ENCODE measurements at places on chromosomes 2 and 18. TPM values are rescaled to one million over a fixed set of nuclear protein-coding genes. Genes with fewer than 3 reads are reported as not detected.

GRCh38 chr2:24493713-24494112, 2.7 kb downstream of the NCOA1 start:
- no peak for DNase-seq

DNA sequence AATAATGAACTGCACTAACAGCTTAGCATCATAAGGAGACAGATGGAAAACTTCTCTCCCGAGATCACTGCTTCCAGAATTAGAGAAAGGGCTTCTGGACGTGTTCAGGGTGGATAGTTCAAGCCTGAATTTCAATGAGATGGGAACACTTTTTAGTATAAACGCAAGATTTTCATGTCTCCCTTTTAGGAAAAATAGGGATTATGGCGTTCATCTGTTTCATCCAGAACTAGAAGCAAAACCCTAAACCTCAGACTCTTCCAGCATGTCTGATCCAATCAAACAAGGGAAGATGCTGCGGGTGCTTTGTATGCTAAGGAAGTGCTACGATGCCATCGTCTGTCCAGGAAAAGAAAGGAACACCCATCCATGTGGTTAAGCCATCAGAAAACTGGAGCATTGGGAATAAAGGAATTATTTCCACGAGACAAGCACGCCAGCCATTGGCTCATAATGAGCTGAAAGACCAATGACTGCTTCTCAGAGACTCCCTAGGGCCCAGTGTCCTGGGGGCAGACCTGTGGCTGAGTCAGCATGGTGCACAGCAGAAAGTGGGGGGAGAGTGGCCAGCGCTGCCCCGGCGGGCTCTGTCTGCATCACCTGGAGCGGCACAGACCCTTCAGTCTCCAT, 65.9 kb upstream of the AFF3 start:
- DNase-seq: no peak

GRCh38 chr2:39604866-39605265, 60.9 kb upstream of the TMEM178A start:
- DNase-seq: no peak

DNA sequence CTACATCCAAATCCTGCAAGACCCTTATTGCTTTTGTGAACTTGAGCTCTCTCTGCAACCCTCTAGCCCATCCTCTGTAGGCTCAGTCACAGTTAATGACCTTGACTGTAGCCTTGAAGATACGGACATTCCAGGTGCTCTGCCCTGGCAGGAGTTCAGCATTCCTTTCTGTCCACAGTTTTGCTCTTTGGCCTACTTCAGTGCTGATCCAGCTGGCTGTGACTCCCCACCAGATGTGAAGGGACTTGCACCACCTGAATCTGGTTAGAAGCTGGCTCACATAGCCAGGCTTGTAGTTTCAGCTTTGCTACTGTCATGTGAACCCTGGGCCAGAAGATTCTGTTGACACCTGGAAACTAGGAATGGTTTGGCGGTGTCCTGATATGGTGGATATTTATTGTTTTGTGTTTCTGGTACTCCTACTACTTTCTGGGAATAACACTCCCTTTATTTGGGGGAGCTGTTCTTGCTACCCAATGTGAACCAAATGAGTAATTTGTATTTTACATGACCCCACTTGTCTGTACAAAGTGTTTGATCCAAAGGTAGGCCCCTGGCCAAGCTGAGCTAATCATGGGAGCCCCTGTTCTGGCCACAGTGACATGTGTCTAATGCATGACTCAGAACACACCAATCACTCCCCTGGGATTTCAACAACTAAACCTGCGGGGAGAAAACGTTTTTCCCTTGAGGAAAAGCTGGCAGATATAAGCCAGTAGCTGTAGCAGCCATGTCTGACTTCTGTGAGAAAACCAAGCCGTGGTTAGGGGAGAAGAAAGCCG, 73.4 kb downstream of the CDCA7 start:
- no peak for DNase-seq

GRCh38 chr2:136422512-136422911, 304.6 kb upstream of the CXCR4 start:
- no peak for DNase-seq

DNA sequence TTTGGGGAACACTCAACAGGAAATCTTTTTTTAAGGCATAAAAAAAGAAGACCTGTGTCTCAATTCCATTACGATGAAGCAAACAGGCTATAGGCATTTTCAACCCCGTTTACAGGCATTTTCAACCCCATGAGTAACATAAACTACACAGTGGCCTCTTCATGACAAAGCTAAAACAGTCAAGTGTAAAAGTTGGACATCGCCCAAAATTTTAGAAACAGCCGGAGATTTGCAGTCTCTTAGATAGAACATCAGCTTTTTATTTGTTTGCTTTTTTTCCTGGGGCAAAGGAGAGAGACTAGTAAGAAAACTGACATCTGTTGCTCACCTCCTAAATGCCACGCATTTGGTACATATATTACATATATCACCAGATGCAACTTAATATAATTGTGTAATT, 173.7 kb downstream of the CMPK2 start:
- peak; percentile 2 for DNase-seq

GRCh38 chr2:11933854-11934253, 187.4 kb downstream of the LPIN1 start:
- no peak for DNase-seq

GRCh38 chr2:2840681-2841300, 509.7 kb upstream of the MYT1L start:
- no peak for DNase-seq

GRCh38 chr2:234970477-234970882, 18.7 kb downstream of the SH3BP4 start:
- DNase-seq: no peak

GRCh38 chr2:197071790-197072436, 145.4 kb upstream of the PGAP1 start:
- DNase-seq: no peak

DNA sequence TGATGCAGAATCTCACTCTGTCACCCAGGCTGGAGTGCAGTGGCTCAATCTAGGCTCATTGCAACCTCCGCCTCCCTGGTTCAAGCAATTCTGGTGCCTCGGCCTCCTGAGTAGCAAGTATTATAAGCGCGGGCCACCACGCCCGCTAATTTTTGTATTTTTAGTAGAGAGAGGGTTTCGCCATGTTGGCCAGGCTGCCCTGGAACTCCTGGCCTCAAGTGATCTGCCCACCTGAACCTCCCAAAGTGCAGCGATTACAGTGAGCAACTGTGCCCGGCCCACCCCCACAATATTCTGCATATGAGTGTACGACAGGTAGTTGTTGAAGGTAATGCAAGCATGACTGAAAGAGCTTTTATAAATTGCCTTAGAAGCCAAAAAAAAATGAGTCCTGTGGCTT, 1.2 kb downstream of the WDR75 start:
- no peak for DNase-seq

DNA sequence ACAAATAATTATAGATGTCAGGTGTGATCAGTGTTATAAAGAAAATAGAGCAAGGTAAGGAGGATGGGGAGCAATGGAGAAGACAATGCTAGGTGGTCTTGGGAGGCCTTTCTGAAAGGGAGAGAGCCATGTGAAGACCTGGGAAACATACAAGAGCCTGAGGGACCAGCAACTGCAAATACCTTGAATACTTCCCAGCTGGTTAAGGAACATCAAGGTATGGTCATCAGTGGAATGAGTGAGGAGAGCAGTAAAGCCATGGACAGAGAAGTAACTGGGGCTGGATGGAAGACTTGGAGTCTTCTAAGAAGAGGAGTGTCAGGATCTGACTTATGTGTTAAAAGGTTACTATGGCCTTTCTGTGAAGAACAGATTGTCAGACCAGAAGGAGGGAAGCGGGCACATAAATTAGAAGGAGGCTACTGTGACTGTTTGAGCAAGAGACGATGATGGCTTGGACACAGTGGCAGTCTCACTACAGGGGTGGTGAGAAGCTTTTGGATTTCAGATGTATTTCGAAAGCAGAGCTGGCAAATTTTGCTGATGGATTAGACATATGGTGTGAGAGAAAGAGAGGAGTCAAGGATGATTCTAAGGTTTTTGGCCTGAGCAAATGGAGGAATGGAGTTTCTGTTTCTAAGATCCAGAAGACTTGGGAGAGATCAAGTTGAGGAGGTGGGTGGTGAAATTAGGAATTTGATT, 22.8 kb upstream of the EXOC6B start:
- no peak for DNase-seq

- DNase-seq: no peak
Observed at GRCh38 chr2:227608561-227609338, 5.9 kb downstream of the SCYGR3 start.

DNA sequence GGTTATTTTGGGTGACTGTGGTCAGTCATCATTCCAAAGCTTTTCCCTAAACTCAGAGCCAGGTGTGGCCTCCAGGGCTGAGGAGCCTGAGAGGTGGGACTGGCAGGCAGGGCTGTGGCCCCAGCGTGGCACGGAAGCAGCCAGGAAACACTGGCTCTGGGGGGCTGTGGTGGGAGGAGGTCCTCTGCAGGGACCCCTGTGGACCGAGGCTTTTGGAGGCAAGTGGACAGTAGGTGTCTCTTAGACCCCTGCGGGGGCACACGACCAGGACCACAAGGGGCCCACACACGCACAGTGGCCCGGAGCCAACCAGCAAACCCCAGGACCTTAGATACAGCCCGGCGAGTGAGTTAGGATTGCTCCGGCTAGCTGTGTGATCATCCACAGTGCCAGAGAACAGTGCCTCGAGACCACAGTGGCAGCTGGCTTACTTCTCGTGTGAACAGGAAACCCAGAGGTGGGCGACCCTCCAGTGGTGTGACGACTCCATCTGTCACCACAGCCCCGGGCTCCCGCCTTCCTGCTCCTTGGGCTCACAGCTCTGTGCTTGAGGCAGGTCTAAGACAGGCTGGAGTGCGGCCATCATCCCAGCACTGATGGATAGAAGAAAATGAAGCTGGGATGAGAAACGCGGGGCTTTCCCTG, 1.6 kb upstream of the RTP5 start:
- DNase-seq: no peak

GRCh38 chr2:227853204-227853629, 18.2 kb upstream of the DAW1 start:
- DNase-seq: peak; percentile 18

DNA sequence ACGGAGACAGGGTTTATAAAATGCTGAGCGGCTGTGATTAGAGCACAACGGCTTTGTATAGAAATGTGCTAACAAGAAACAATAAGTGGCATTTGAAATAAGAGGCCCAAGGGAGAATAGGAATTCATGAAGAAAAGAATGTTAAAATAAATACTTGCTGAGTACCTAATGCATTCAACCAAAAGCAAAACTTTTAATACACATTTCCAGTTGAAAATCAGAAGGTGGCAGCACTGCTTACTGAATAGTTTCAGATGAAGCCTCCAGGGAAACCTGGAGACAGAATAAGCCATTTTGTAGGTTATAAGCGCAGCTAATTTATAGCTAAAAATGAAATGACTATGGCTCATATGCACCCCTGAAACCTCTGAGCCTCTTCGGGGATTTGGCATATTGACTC, 286.6 kb downstream of the DPP10 start:
- DNase-seq: no peak

DNA sequence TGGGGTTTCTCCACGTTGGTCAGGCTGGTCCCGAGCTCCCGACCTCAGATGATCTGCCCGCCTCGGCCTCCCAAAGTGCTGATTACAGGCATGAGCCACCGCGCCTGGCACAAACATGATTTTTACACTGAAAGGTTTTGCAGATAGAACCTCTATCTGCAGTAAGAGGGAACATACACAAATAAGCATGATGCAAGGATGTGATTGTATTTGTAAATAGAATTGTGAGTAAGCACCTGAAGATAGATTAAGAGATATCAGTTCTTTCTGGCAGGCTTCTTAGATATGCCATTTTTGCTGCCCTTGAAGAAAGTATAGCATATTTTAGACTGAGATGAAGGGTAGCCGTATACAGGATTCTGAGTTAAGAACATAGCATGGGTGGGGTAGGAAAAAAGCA, 3.6 kb downstream of the COMMD1 start:
- DNase-seq: no peak

DNA sequence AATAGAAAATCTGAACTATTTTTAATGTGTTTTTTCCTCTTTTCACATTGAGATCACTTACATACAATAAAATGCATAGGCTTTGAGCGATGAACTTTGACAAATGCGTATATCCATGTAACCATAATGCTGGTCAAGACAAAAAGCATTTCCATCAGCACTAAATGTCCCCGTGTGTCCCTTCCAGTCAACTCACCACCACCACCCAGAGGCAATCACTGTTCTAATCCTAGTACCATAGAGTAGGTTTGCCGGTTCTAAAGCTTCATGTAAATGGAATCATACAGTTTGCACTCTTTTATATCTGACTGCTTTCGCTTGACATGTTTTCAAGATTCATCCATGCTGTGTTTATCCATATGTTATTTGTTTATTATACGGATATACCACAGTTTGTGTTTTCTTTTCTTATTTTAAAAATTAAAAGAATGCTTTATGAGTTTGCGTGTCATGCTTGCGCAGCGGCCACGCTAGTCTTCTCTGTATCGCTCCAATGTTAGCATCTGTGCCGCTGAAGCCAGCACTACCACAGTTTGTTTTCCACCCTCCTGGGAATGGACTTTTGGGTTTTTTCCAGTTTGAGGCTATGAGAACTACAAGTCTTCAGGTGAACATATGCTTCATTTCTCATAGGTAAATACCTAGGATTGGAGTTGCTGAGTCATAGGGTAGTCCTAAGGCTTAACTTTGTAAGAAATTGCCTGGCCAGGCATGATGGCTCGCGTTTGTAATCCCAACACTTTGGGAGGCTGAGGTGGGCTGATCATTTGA, 197.5 kb upstream of the CHAC2 start:
- DNase-seq: no peak

DNA sequence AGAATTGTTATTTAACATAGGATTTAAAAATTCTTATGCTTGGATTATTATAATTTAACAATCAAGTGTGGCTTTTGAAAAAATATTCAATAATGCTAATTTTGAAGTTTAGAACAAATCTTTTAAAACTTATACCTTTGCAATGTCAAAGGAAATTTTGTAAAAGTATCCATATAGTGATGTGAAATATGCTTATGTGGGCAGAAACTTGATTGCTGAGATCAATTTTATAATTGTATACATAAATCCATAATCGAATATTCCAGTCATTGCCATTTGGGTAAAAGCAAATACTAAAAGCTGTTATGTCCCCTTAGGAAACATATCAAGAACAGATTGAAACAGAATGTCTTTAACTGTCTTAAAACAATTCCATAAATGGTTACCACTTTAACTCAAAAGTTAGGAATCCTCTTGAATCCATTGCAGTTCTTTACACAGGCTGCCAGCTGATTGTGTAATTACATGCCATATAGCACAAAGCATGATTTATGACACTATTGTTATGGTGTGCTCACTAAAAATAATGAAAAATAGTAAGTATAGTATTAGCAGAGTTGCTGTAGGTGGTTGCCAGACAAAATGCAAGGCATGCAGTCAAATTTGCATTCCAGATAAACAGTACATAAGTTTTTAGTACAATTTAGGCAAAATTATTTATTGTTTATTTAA, 24.2 kb downstream of the PLCL1 start:
- no peak for DNase-seq

GRCh38 chr2:216589791-216590190, 43.4 kb upstream of the IGFBP2 start:
- DNase-seq: no peak

- no peak for DNase-seq
Observed at GRCh38 chr2:198371921-198372543, 567.6 kb downstream of the PLCL1 start.

VWA3B gene
- polyA plus RNA-seq: 0.36 TPM

NDUFS1 gene
- 77.1 TPM for polyA plus RNA-seq

CYS1 gene
- polyA plus RNA-seq: 133 TPM

ITGB1BP1 gene
- polyA plus RNA-seq: 77.4 TPM

FAM237A gene
- polyA plus RNA-seq: not detected
